ENCODE measurements at places on chromosomes 12 and 14.

- no peak for DNase-seq
These were observed 130.9 kb downstream of the GPR135 start for GRCh38 chr14:59334253-59334652.

GRCh38 chr12:69331909-69332684, 16.1 kb upstream of the LYZ start:
- DNase-seq = no peak

DNA sequence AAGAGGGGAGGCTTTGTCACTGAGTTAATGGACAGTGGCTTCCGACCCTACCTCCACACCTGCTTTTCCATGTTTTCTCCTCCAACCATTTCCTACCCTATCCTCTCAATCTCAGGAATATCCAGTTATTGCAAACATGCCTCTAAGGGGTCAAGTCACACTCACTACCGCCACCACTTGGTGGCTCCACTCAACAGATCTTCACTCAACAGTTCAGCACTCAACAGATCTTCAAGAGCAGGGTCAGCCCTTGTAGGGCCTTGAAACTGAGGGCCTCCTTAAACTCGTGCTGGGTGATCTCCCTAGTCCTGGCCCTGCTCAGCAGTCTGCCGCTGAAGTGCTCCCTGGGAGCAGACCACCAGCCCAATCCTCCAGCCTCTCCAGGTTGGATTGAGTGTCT, 14.2 kb downstream of the ZNF641 start:
- no peak for DNase-seq

GRCh38 chr12:22037947-22038346, 8.1 kb upstream of the CMAS start:
- DNase-seq = no peak

DNA sequence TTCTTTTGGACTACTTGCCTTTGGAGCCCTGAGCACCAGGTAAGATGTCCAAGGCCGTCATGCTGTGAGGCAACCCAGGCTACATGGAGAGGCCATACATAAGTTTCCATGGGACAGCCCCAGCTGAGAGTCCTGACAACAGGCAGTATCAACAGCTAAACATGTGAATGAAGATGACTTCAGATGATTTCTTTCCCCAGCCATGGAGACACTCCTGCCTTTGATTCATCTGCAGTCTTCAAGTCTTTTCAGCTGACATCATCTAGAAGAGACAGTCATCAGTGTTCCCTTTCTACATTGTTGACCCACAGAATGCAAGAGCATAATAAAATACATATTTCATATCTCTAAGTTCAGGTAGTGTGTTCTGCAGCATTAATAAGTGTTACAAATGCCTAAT, 398.7 kb downstream of the BTG1 start:
- DNase-seq = no peak

GRCh38 chr12:125131958-125132357, 66.7 kb downstream of the AACS start:
- DNase-seq = no peak

DNA sequence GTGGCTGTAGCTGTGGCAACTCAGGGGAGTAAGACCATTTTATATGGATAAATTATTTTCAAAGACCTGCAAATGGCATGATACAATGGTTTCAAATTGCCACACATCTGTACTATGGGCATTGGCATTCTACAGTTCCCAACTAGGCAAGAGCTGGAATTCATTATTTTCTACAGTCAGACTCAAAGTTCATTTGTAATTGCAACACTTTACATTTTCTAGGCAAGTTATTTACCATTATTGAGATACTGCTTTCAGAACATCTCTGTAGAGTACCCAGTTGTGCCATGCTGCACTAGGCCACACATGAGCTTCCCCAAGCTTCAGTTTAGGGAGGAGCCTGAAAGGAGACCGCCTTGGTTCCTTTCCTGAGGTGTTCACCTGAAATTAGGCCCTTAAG, 8.0 kb upstream of the ATG14 start:
- DNase-seq = no peak

- DNase-seq = no peak
These were observed 16.0 kb upstream of the NR2C1 start for GRCh38 chr12:95089462-95089861.

- no peak for DNase-seq
These were observed 10.2 kb upstream of the PGF start for GRCh38 chr14:74965486-74966153.
